Transverse colon (tissue), 4 donors: ENCODE measurements at places on chromosomes 7 and 10. TPM values are rescaled to one million over a fixed set of nuclear protein-coding genes. Genes with fewer than 3 reads are reported as not detected.

DNA sequence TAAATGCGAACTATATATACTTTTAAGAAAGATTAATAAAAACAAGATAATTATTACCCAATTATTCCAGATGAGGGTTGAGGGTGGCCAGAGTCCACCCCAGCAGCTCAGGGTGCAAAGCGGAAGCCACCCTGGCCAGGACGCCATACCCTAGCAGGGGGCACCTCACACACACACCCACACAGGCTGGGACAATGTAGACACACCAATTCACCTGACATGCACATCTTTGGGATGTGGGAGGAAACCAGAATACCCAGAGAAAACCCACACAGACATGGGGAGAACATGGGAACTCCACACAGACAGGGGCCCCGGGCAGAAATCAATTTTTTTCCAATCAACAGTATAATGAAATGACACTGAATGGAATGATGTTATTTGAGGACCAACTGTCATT lies 86.0 kb downstream of the RTKN2 start:
- no peak overlapping the region for H3K4me3 ChIP-seq
- no peaks in the 10 kb centered on the region for H3K4me1 ChIP-seq
- no peaks in the 10 kb centered on the region for H3K36me3 ChIP-seq
- no peaks in the 10 kb centered on the region for H3K27me3 ChIP-seq
- DNase-seq = no peak

- H3K27me3 ChIP-seq = no peaks in the 10 kb centered on the region
- no peak overlapping the region for H3K4me3 ChIP-seq
- DNase-seq = no peak
- H3K27ac ChIP-seq = no peak overlapping the region
- no peaks in the 10 kb centered on the region for H3K4me1 ChIP-seq
Measured at GRCh38 chr7:71625545-71625944, 493.6 kb downstream of the GALNT17 start.

DNA sequence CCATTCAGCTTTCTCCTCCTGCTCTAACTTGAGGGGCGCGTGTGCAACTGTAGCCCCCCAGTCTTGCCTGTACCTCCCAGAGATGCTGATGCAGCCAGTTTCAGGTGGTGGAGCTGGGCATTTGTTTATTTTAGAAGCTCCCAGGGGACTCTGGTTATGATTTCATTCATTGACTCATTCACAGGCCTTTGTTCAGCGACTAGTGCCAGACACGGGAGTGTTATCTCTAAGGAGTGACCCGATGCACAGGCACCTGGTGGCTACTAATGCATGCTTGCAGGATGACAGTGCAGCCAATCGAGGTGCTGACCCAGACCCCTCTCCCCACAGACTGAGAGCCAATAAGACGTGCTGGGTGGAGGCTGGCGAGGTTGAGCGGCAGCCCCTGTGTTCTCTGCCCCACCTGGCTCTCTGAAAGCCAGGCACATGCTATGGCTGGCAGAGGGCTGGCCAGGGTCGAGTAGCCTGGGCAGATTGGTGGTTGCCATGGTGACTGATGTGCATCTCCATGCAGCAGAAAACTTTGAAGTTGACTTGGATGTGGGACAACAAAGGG lies 19.7 kb upstream of the SLC18A2 start:
- H3K27ac ChIP-seq = no peak overlapping the region
- H3K36me3 ChIP-seq = no peaks in the 10 kb centered on the region
- no peak overlapping the region for H3K4me3 ChIP-seq

DNA sequence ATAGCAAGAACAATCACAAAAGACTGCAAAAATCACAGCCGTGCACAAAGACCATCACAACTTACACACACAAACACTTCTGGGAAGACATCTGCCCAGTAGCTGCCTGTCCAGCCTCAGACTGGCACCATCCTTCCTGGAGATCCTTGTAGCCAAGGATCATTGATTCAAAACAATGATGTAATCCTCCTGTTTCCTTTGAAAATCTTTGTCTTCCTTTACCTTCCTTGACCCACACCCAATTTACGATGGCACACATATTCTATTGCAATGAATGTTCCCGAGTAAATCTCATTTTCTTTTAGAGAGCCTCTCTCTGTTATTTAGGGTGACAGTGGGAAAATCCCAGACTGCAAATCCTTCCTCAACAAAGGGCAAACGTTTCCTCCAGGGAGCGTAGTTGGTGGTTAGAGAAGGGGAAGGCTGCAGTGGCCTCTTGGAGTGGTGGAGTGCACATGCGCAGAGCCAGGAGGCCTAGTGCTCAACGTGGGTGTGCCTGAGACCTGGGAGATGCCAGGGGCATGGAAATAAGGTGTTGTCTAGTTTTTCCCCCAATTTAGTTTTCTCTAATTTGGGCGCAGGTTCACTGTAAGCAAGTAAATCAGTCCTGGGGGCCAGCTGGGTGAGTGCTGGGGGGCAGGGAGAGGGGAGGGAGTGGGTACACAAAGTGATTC lies 3.1 kb upstream of the INPP5A start:
- H3K36me3 ChIP-seq = no peaks in the 10 kb centered on the region
- H3K27me3 ChIP-seq = peaks cover under 1% of the 10 kb centered on the region
- DNase-seq = no peak
- H3K27ac ChIP-seq = no peak overlapping the region
- H3K4me3 ChIP-seq = no peak overlapping the region

DNA sequence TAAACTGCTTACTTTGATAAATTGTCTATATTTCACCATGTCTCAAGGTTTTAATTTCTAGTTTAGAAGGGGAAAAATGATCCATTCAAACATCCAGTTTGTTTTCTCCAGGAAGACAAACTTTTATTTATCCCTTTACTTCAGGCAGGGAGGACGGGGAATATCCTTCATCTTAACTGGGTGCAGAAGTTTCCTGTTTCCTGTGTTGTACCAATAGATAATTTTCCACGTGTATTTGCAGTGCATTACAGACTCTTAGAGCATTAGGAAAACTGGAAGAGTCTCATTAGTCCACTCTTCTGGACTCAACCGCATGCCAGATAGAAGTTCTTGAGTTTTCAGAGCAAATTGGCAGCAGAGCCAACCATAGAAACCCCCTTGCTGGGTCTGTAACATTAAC lies 39.4 kb upstream of the PIP4K2A start:
- H3K36me3 ChIP-seq = no peaks in the 10 kb centered on the region
- H3K4me3 ChIP-seq = no peak overlapping the region
- H3K4me1 ChIP-seq = no peaks in the 10 kb centered on the region

The ZNF32 gene
- 21.5 TPM for total RNA-seq

The OPN1SW gene
- not detected for total RNA-seq

The PVRIG gene
- total RNA-seq = not detected

The SYPL1 gene
- total RNA-seq = 81.8 TPM

The CRYGN gene
- total RNA-seq = not detected
